ENCODE measurements at places on chromosomes 1 and 21.

GRCh38 chr1:169696273-169697100 is 14.9 kb downstream of the SELL start:
- DNase-seq = no peak

DNA sequence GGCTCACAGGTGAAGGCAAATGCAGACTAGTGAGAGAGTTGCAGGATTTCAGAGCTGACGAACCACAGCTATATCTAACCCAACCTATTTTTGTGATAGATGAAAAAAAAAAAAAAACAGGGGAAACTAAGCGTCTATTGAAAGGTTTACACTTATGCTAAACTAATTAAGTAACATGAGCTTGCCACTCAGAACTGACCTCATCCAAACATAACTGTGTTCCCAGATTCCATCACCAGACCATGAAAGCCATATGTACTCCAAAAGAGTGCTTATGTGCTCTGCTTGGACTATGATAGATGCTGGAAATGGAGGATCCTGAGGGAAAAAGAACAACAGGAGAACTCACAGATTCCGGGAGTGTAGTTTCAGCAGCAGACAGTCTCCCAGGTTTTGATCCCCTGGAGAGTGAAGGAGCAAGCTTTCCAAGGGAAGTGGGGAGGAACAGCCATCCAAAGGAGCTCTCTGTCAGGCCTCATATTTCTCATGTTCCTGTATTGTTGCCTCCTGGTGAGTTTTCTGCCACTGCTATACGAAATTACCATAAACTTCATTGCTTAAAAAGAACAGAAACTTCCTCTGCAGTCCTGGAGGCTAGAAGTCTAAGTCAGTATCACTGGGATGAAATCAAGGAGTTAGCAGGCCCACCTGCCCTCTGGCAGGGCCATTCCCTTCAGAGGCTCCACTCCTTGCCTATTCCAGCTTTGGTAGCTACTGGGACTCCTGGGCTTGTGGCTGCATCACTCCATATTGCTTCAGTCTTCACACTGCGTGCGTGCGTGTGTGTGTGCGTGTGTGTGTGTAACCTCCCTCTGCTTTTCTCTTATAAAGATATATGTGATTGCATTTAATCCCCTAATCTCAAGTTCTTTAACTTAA is 38.1 kb downstream of the NIBAN1 start:
- no peak for DNase-seq

GRCh38 chr21:37273911-37274690 is 7.0 kb upstream of the VPS26C start:
- no peak for DNase-seq

GRCh38 chr1:3876716-3877115 is 19.4 kb downstream of the DFFB start:
- no peak for DNase-seq

DNA sequence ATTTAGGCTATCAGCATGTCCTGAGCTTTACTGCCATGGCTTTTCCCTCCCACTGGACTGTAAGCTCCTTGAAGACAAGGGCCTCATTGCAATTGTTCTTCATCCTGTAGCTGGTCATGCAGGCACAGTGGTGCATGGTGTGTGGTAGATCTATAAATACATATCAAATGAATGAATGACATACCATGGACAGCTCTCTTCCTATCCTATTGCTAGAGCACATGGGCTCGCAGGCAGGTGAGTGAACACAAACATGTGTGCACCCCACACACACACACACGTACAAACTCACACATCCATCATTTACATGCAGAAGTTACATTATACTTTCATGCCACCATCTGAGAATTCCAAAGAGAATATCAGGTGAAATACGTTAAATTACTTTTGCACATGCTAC is 172.9 kb upstream of the RUNX1 start:
- no peak for DNase-seq

DNA sequence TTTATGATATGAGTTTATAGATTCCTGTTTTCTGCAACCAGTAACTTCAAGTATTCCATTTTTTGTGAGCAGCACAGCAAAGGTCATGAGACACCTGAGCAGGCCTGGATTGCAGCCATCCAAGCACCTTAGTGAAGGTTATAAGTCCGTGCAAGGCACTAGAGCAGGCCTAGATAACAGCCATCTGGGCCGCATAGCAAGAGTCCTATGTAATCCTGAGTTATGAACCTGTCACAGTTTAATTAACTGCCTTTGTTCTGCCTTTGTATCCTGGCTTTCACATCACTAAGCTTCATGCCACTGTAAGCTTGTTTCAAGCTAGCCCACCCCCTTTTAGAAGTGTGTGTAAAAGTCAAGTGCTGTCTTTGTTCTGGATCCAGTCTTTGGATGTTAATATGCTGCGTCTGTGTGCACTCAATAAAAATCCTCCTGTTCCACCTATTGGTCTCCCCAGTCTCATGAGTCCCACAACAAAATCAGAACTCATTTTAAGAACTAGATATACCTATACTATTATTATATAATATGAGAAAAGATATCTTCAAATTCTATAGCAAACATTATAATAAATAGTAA is 556.2 kb upstream of the CHRM3 start:
- no peak for DNase-seq

DNA sequence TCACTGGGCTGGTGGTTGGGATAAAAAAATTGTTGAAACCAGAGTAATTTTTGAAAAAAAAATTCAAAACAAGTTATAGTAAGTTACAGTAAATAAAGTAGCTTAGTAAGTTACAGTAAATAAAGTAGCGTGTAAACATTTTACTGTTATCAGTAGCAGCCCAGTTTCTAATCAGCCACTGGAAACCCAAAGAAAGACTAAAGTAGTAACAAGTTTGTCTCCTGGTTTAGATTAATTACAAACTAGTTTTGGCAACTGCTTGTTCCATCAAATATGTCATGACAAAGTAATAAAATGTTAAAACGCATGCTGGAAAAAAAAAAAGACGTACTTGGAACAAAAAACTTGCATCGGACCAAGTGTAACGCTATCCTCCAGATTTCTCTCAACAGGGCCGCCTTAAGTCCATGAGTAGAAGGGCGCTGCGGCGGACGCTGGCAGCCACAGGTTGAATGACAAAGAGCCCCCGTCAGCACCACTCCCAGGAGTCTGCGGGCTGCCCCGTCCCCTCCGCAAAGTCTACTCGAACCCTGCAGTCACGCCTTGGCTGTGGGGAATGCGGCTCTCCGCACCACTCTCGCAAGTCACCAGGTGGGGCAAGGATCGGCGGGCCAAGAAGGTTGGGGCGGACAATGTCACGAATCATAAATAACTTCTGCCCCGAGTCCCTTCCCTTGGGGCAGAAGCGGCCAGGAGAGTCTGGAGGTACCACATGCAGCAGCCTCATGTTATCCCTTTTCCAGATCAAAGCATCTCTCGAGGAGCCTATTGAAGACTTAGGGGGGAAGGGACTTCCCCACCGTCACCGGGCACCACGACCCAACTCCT is 837 bp downstream of the SLC16A1 start:
- DNase-seq = peak; percentile 65

DNA sequence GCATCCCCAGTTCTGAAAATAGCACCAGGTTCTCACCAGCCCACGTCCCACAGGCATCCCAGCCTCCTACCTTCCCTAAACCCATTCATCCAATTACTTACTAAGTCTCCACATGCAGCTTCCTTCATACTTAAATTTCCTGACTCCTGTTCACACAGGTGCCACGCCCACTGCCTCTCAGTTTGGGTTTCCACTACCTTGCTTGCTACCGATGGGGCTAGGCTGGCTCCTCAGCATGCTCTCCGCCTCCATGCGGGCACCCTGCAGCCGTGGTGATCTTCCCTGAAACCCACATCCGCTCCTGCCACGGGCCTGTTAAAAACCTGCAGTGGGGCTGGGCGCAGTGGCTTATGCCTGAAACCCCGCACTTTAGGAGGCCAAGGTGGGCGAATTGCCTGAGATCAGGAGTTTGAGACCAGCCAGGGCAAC is 70.4 kb upstream of the ANGPTL1 start:
- no peak for DNase-seq
